ENCODE measurements at places on chromosomes 4 and X.

GRCh38 chrX:43813898-43814297 lies 68.4 kb downstream of the MAOB start:
- DNase-seq: no peak

DNA sequence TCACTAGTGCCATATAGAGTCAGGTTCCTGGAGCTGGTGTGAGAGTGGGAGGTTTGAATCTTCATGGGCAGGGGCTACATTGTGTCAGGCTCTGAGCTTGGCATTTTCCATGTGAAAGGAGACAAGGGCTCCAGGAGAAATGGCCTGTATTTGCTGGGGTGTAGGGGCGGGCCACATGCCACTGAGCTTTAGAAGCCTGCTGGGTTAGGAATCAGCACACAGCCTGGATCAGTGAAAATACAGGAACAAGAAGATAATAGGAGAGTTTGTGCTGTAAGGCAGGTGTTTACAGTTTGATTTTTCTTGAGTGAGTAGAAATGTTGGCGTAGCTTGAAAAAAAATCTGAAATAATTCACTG lies 35.4 kb downstream of the TBC1D14 start:
- DNase-seq: no peak

GRCh38 chr4:121472937-121473721 lies 92.3 kb upstream of the QRFPR start:
- no peak for DNase-seq

- no peak for DNase-seq
These were observed 352.7 kb upstream of the IGFBP7 start for GRCh38 chr4:57462843-57463242.

DNA sequence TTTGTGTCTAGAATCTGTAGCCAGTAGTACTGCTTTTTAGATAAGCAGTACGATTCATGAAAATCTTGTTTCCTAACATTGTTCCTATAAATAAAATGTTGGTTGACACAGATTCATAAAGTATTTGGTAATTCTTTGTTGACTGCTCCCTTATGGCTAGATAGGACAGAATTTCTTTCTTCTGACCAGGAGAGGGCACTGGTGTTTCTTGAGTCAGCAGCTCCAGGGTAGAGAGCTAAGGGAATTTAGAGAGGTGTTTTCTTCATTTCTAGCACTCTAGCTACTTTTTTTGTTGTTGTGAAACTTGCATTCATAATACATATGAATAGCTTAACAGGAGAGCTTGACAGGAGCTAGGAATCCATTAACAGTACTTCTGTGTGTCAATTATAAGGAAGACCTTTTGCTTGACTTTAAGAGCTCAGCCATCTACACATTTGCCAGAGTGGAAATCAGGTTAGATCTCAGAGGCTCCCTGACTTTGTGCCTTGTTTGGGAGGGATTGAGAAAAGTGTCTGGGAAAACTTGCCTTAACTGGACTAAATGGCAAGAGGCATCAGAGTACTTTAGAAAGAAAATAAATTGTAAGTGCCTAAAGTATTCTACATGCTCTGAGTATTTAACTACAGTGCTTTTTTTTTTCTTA lies 756.1 kb downstream of the SH3BGRL start:
- no peak for DNase-seq

- no peak for DNase-seq
These were observed 65.3 kb upstream of the SHISA3 start for GRCh38 chr4:42331914-42332368.

DNA sequence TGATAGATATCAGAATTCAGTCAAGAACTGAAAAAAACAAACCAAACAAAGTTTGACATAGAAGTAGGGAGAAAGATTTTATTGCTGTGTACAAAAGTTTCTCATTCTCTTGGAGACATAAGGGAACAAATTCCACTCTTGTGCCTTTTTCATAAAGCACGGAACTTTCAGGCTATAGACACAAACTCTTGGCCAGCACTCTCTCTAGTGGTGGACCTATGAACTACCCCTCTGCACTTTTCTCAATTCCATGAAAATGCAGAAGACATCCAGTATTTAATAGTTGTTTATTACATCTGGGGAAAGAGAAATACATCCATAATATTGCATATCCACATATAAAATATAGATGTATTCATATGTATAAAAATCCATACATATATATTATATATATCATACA lies 291.6 kb upstream of the HS3ST1 start:
- no peak for DNase-seq

DNA sequence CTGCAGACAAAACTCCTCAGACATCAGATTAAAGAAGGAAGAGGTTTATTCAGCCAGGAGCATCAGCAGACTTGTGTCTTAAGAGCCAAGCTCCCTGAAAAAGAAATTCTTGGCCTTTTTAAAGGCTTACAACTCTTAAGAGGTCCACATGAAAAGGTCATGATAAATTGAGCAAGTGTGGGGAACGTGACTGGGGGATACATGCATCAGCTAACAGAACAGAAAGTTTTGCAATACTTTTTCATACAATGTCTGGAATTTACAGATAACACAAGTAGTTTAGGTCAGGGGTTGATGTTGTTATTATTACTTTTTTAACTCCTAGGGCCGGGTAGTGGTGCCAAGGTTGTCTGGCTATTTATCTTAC lies 55.6 kb upstream of the RBMX start:
- no peak for DNase-seq

DNA sequence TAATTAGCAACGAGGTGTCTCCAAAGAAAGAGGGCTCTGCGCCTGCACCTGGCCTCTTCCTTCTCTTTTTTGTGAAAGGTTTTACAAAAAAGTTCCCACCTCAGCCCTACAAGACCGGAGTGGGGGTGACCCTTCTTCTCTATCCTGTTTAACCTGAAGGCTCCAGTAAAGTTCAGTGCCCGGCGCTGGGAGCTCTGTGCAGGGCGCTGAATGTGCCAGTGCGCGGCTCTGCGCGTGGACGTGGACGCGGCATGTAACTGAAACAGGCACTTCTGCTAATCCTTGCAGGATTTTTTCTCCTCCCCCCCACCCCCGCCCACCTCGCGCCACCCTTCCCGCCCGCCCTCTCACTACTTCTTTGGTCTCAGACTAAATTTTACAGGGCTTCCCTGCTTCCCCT lies 2.4 kb downstream of the GPR50 start:
- no peak for DNase-seq

- DNase-seq: no peak
These were observed 163.2 kb upstream of the SPANXC start for GRCh38 chrX:141405486-141405852.

DNA sequence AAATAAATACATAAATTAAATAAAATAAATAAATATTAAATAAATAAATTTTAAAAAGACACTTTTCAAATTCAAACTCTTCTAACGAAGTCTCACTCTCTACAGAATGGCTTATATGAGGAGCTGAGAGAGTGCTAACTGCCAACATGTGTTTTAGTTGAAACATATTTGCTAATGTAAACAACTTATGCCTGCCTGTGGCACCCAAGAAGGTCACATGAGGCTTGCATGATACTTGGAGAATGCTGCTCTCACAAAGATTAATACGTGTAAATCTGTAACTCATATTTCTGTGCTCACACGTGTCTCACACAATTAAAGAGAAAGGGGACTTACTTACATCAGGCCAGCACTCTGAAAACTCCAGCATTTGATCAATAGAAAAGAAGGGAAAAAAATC lies 43.2 kb upstream of the PITX2 start:
- DNase-seq: no peak

DNA sequence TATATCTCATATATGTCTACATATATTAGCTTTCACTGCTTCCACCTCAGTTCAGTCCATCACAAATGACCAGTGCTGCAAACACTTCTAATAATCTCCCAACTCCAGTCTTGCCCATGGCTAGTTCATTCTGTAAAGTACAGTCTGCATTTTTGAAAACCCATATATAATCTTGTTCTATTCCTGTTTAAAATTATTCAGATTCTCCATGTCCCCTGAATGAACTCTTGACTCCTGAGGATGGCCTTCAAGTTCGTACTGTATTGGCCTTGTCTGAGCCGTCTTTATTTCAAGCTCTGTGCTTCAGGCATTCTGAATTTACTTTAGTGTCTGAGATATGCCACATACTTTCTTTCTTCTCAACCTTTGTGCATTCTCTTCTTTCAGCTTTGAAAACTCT lies 84.7 kb downstream of the PTPN13 start:
- no peak for DNase-seq

GRCh38 chr4:6987588-6987961 lies 55.6 kb upstream of the TADA2B start:
- DNase-seq: no peak

DNA sequence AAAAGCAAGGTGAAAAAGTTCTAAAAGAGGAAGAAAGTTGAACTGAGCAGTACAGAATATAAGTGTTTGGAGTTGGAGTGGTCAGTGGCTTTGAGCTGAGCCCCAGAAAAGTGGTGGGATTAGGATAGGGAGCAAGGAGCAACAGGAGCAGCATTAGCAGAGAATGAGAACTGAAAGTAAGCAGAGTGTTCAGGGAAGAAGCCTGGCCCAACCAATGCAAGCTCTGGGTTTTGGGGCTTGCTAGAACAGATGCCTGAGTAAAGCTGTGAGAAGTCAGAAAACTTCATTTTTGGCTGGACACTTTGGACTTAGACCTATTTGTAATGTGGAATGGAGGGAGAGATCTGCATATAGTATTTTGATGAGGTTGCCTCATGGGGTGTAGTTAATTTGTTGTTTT lies 17.8 kb downstream of the JADE1 start:
- DNase-seq: no peak

DNA sequence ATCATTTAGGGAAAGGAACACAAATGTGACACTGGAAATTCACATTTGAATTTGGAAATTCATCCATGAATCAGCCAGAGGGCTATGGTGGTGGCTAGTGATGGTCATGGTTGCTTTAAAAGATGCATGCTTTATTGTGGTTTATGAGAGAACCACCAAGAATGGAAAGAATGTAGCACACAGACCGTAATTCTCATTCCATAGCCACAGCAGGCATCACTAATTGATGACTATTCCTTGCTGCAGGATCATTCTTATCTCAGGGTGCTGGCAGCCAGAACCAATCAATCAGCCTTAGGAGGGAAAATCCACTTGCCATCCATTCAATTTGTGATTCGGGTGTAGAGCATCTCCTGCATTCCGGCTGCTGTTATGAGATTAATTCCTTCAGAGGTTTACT lies 115.6 kb downstream of the DHRSX start:
- no peak for DNase-seq

DNA sequence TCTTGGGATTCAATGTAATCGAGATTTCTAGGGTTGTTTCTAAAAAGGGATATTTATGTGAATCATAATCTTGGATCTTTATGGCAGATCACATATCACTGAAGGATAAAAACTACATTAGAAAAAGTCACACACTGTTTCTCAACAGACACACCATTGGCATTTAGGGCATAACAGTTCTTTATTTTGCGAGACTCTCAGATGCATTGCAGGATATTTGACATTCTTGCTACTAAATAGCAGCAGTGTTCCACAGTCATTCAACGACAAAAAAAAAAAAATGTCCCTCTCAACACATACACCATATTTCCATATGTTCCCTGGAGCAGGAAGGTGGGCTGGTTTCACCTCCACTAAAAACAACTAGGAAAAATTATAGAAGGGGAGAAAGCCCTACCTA lies 243.4 kb upstream of the PCDH18 start:
- DNase-seq: no peak

DNA sequence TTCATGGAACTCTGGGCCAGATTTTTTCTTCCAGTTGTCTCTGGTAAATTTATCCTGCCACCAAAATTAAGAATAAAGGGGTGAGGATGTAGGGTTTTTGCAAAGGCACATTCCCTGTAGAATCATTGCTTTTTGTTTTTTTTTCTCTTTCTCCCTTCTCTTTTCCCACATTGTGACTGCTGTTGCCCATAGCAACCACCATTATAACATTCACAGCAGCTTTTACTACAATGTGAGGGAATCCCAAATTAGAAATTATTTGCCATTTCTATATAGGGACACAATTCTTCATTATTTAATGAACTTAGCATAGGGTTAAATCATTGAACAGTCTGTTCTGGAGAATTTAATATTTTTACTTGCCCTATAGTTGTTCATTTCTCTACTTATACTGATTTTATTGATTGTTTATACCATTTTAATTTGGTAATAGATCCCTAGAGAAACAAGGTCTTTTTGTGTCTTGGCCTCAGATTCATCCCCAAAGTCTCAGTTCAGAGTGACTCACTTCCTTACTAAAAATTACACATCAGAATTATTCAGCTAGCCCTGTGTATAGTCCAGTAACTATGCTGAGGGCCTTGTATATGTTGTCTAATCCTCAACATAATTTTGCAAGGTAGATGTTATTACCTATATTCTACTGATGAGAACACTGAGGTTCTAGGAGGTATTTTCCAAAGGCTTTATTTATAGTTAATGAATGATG lies 80.8 kb upstream of the ANK2 start:
- DNase-seq: no peak

DNA sequence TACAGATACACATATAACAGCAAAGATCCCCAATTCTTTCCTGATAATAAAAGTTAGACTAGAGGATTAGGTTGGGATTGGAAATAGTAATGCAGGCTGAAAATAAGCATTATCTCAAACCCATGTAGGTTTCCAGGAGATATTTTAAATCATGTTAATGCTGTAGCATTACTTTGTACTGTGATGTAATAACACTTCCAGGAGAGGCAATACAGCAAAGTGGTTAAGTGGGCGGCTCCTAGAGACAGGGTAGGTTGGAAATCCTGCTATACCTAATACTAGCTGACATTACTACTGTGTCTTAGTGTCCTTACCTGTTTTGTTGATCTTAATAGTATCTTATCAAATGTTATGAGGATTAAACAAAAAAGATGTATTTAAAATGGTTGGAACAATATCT lies 9.6 kb downstream of the PAICS start:
- DNase-seq: no peak

DNA sequence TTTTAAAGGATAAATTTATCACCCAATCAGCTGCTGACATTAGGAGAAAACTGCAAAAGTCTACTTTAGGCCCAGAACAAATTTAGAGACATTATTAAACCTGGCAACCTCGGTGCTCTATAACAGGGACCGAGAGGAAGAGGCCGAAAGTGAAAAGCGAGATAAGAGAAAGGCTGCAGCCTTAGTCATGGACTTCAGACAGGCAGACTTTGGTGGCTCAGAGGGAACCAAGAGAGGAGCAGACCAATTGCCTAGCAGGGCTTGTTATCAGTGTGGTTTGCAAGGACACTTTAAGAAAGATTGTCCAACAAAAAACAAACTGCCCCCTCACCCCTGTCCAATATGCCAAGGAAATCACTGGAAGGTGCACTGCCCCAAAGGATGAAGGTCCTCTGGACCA lies 12.8 kb upstream of the UGT2B10 start:
- no peak for DNase-seq

GRCh38 chrX:111687305-111687704 lies 6.3 kb downstream of the ALG13 start:
- DNase-seq: no peak

All from smooth muscle cell of the brain vasculature (primary cell).